Globus pallidus (tissue), 1 donor: ENCODE measurements at places on chromosomes 13 and 19.
A peak's percentile ranks its signal among the peaks of the same experiment; 100 is the strongest.

GRCh38 chr19:5337708-5338655, 2.6 kb downstream of the PTPRS start:
- no peak for DNase-seq

DNA sequence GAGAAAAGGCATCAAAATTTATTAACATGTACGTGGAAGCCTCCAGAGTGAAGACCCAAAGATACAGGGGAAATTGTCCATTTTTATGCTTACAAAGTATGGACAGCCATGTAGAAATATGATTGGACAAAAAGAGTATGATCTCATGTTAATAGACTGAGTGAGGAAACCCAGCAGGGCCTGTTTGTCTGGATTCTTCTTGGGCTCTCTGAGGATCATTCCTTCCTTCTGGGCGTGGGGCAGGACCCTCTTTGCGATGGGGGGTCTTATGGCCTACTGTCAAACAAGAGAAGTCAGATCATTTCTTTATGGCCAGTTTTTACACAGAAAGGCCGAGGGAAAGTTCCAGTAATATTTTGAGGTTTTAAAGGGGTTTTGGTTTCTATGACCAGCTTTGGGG, 110.8 kb downstream of the ESD start:
- no peak for DNase-seq

GRCh38 chr13:27967203-27967735, 1.8 kb downstream of the CDX2 start:
- DNase-seq, result no peak

DNA sequence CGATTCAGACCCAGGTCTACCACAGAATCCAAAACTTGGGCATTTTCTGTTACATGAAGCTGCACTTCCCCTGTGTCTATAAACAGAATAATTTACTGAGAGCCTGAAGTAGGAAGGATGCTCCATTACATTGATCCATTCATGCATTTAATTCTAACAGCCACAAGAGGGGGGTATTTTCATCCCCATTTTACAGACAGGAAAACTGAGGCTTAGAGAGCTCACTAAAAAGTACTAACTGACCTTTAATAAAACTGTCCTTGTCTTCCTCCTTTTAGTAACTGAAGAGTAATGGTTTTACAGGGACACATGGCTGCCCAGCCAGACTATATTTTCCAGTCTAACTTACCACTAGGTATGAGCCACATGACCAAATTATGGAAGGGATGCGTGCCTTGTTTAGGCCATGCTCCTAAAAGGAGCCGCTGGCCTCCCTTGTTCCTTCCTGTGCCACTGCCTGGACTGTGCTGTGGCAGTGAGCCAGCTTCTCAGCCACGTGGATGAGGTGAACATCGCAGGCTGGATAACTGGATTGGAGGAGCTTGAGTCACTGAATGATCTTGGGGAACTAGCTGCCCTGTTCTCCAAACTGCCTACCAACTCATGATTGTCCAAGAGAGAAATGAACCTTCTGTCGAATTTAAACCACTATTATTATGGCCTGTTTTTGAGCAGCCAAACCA, 108.3 kb downstream of the DOCK9 start:
- no peak for DNase-seq

GRCh38 chr19:19642506-19643157, 825 bp downstream of the GMIP start:
- DNase-seq, result no peak

DNA sequence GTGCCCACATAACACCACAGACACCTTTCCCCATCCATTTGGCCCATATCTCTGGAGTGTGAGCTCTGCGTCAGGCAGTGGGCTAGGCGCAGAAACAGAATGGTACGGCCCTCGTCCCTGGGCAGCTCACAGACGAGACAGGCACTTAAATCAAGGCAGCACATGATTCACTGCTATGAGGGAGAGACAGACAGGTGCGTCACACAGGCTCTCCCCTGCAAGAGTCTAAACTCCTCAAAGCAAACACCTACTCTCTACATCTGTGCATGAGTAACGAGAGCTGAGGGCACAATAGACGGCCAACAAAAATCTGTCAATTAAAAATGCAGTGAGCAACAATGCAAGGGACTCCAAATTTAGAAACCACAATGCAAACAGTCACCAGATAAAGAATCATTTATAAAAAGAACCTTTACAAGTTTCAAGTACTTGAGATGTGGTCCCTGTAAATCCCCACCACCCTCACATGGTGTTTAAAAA, 348.9 kb downstream of the UQCRFS1 start:
- no peak for DNase-seq

GRCh38 chr19:39997638-39998216, 867 bp downstream of the ZNF546 start:
- no peak for DNase-seq

DNA sequence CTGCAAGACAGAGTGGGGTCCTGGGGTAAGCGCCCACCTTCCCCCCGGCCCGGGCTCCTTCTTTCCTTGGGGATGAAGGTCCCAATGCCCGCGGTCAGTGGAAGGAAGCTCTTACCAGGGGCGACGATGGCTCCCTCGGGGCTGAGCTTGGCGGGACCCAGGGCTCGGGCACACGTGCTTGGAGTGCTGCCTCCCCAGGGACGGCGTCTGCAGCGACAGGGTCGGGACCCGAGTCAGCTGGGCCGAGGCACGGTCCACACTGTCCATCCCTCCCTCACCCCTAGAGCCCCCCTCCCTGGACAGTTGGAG, 3.5 kb downstream of the JSRP1 start:
- no peak for DNase-seq

DNA sequence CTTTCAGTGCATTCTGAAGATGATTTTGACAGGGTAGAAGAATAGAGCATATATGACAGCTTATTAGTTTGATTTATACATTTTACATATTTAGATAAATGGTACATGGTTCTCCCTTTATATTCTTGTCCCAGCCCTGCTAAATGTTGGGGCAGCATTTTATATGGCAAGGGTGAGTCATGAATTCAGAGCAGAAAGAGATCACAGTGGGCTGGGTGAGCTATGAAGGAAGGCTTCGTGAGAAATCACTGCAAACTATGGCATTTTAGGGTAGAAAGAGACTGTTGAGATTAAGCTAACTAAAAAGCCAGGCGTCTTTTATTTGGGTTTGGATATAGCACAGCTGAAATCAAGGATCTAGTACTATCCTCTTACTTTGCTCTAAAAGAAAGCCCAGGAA, 23.9 kb upstream of the METTL21C start:
- DNase-seq, result no peak

- DNase-seq, result no peak
These were observed 43.5 kb downstream of the METTL21C start for GRCh38 chr13:102651392-102651791.

GRCh38 chr13:29935309-29935981, 85.0 kb upstream of the UBL3 start:
- DNase-seq, result no peak

GRCh38 chr13:40167327-40167726, 499.1 kb downstream of the FOXO1 start:
- no peak for DNase-seq

DNA sequence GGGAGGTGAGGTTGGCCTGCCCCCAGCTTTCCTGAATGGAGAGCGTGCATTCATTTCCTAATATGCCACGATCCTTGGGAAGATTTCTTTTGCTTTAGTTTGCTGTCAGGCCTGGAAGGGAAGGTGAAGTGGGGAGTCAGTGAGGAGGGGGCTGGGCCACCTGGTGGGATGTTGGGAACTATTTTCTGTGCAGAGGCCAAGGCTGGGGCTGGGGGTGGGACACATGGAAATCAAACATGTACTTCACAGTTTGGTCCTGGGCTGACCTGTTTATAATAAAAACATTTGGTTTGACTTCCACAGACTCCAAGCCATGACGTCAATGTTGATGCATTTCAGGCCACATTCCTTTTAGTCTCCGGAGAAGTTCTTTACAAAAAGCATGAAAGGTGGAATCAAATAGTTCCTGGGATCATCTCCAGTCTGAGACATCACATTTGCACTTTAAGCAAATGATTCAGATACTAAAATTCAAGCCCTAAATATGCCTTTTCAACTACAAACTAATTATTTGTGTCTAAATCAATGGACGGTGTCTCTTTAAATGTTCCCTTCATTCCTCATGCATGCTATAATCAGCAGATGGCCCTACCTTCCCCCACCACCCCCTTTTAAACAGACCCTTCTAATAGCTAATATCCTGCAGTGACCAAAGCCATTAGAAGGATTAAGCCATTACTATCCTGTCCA, 41.5 kb upstream of the MEDAG start:
- DNase-seq, result no peak

- no peak for DNase-seq
These were observed 58.3 kb upstream of the MEDAG start for GRCh38 chr13:30847650-30848307.

- peak; percentile 59 for DNase-seq
These were observed 79.4 kb downstream of the SLC15A1 start for GRCh38 chr13:98672947-98673613.

DNA sequence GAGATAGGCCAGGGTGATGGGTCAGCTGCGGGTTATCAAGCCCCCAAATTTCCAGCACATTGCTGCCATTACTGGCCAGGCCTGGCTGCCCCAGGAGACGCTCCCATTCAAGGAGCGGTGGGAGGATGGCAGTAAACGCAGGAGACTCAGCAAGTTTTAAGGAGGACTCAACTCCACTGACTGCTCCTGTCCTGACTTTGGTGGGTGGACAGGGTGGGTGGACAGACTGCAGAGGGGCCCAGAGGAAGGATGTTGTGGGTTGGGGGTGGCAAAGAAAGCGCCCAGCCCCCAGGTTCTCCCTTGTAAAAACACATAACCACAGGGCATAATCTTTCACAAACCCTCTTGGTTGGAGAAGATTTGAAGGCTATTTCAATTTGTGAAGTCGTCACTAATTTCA, 4.4 kb downstream of the GJB6 start:
- no peak for DNase-seq

- no peak for DNase-seq
These were observed 191.5 kb downstream of the LHFPL6 start for GRCh38 chr13:39411511-39411910.

DNA sequence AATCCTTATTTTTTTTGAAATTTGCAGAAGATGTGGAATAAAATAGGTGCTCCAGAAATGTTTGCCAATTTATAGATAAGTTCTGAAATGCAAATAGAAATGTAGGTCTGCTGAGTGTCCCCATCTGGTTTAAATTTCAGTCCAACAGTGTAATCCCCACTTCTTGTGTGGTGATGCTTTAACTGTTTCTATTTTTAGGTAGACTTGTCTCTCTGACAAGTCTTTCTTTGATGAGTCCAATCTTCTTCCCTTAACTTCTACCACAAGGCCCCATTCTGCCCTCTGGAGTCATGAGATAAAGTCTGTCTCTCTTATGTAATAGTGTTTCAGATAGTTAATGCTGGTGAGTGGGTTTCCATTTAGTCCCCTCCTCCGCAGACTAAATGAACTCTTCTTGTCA, 390.4 kb downstream of the RFC3 start:
- no peak for DNase-seq

DNA sequence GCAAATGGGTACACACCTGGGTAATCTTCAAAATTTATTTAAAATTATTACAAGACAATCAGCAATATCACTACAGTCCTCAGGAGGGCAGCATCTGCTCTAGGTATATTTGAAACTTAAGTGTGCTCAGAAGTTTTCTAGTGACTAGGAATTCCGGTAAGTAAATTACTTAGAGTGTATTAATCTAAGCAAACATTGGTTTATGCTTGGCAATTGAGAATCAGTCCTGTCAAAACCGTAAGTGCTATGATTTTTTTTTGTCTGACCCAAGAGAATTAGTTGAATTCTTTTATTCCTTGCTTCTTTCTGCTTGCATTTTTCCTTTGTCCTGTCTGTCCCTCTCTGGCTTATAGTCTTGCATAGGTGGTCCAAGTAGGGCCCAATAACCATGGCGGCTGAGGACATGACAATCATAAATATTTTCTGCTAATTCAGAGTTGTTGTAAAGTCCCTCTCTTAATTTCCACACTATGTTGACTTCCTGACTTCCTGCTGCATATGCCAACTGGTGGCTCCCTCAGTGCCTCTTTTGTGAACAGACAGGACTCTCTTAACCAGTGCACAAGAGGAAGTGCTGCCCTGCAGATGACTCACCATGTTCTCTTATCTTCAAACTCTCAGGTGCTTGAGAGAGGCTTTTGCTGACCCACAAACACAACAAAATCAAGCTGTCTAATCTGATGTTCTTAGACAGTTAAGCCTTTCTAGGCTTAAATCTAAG, 82.2 kb downstream of the SLAIN1 start:
- DNase-seq, result peak; percentile 61

GRCh38 chr19:33275559-33275932, 26.8 kb downstream of the CEBPA start:
- DNase-seq, result no peak

DNA sequence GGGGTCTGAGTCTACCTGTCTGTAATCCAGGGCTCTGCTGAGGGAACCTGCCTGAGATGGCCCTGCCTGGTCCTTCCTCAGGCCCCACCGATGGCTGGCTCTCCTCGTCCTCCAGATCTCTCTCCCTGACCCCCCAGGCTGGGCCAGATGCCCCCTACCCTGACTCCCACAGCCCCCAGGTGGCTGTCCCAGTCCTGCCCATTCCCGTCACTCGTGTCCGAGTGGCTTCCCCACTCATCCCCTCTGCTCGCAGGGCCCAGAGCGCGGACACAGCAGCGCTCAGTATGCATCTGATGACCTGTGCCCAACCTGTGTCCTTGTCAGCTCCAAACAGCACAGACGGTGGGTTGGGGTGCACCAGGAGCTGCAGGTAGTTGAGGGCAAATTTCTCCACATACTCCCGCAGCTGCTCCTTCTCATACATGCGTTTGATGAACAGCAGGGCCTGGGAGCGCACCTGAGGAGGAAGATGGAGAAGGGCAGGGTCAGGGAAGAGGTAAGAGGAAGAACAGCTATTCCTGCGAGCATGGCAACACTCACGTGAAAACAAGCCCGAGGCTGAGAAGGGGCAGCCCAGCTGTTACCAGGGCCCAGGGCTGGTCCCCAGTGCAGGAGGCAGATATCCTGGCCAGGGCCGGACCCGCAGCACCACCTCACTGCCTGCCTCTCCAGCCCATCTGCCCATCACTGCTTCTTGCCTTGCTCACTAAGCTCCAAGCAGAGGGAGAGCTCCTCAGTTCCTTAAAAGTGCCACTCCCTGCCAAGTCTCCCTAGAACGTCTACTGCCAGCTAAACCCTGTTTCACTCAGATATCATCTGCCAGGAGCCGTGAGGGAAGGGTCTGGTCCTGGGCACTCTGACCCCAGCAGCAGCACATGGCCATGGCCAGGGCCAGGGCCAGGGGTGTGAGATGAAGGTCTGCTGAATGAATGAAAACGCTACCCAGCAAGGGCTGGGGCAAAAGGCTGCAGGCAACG, 11.1 kb upstream of the RSPH6A start:
- DNase-seq, result no peak

GRCh38 chr13:34570698-34571353, 371.2 kb upstream of the NBEA start:
- DNase-seq, result no peak

GRCh38 chr19:40457953-40458596, 7.5 kb downstream of the BLVRB start:
- no peak for DNase-seq

- no peak for DNase-seq
These were observed 27.7 kb downstream of the LCP1 start for GRCh38 chr13:46154136-46154801.

DNA sequence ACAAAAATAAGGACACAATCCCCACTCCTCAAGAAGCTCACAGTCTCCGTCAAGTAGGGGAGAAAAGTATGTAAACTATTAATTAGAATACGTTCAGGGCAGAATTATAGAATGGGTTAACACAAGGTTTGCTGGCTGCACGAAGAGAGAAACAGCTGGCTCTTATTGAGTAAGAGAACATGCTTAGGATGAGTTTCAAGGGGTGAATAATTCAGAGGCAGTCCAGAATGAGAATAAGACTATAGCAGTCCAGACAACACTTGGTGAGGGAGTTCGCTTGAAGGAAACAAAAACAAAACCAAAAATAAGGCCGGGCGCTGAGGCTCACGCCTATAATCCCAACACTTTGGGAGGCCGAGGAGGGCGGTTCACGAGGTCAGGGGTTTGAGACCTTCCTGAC, 61.9 kb downstream of the THSD1 start:
- no peak for DNase-seq
